ENCODE measurements at places on chromosomes 1 and 21. TPM values are rescaled to one million over a fixed set of nuclear protein-coding genes. Genes with fewer than 3 reads are reported as not detected.

GRCh38 chr1:177256153-177257075 lies 85.7 kb downstream of the BRINP2 start:
- peak; percentile 83 for DNase-seq

DNA sequence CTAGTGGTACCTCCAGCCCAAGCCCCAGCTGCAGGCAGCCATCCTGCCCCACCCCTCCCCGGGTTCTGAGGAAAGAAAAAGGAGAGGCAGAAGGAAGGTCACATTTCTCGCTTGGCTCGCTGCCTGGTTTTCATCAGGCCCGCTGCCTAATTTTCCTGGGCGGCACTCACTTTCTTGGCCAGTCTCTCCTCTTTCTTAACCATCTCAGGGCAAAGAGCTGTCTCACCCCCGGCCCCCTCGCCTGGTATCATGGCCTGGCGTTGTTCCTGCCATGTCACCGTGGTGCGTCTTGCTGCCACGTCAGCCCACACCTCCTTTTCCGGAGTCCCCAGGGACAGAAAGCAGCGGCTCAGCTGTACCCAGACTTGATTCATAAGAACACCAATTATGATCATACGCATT lies 26.6 kb upstream of the CASZ1 start:
- DNase-seq: peak; percentile 23

GRCh38 chr1:26225033-26225831 lies 8.8 kb upstream of the CEP85 start:
- DNase-seq: peak; percentile 47

DNA sequence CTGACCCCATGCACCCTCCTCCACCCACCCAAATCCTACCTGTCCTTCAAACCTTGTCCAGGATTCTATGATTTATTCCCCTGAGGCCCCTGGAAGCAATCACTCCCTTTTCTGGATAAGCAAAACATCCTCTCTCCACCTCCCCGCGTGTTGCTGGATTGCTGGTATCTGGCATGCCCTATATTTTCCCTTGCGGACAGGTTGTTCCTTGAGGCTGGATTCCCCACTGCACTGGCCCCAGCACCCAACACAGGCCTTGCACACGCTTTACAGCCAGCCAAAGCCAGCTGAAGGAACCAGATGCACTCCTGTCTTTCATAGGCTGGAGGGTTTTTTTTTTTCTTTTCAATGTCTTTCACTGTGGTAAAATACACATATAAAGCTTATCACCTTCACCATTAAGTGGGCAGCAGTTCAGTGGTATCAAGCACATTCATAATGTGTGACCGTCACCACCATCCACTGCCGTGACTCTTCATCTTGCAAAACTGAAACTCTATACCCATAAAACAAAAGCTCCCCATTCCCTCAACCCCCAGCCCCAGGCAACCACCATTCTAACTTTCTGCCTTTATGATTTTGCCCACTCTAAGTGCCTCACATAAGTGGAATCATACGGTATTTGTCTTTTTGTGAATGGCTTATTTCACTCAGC lies 50.9 kb downstream of the TOR1AIP2 start:
- DNase-seq: no peak

DNA sequence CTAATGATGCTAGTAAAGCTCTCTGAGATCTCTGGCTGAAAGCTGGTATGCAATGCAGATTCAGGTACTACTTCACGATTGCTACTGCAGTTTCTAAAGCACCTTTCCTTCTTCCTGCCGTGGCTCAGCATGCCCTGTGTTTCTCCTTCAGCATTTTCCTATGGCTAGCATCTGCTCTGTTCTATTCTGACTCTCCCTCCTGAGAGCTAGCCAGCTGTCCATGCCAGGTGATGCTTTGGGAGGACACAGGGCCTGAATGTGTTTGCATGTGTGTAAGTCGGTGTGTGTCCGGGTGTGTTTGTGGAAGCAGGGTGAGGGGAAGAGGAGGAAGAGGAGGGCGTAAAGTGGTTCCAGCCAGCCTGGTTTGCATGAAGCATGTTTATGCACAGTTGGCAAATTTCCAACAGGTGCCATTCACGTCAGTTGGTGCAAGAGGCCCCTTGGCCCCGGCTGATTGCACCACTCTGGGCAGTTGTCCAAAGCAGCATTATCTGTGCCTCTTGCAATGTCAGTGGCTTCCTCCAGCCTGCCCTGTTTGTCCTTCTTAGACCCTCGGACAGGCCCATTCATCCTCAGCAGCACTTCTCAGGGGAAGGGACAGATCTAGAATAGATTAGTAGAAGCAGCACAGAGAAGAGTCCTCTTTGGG lies 433.3 kb downstream of the DISC1 start:
- no peak for DNase-seq

The S100A7 gene
- total RNA-seq: 0.38 TPM

The RBM11 gene
- total RNA-seq: 0.26 TPM

- DNase-seq: no peak
These were observed 63.3 kb upstream of the CR1L start for GRCh38 chr1:207581496-207582153.
